ENCODE measurements at places on chromosomes 2 and 18. TPM values are rescaled to one million over a fixed set of nuclear protein-coding genes. Genes with fewer than 3 reads are reported as not detected.

DNA sequence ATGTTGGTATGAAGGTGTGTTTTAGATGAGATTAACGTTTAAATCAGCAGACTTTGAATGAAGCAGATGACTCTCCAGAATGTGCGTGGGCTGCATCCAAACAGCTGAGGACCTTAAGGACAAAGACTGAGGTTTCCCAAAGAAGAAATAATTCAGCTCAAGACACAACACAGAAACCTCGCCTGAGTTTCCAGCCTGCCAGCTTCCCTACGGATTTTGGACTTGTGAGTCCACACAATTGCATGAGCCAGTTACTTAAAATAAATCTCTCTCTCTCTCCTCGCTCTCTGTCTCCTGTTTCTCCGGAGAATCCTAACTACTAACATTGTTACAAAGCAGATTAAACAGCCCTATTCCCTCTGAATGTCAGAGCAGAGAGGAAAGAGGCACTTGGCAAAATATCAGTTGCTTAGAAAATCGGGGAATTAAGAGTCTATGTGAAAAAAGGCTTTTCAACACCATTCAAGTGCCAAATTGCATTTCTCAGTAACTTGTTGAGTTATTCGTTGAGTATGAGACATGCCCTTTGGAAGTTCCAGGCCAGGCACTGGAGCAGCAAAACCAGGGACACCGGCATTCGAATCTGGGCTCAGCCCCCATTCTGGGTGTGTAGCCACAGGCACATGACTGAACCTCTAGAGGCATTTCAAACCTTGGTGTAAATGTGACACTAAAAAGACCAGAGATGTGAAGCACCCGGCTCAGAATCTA is 174.6 kb upstream of the PID1 start:
- peak; percentile 48 for DNase-seq

DNA sequence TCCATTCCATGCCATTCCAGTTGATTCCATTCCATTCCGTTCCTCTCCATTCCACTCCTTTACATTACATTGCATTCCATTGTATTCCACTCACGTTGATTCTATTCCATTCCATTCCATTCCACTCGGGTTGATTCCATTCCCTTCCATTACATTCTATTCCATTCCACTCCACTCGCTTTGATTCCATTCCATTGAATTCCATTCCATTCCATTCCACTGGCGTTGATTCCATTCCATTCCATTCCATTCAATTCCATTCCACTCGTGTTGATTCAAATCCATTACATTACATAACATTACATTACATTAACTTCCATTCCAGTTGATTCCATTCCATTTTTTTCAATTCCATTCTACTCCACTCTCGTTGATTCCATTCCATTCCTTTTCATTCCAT is 1142.8 kb downstream of the RPIA start:
- DNase-seq: no peak

DNA sequence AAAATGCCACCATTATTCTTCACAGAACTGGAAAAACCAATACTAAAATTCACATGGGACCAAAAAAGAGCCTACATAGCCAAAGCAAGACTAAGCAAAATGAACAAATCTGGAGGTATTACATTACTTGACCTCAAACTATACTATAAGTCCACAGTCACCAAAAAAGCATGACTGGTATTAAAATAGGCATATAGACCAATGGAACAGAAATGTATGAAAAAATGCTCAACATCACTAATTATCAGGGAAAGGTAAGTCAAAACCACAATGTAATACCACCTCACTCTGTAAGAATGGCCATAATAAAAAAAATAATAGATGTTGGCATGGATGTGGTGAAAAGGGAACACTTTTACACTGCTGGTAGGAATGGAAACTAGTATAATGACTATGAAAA is 158.6 kb downstream of the CDH2 start:
- no peak for DNase-seq

DNA sequence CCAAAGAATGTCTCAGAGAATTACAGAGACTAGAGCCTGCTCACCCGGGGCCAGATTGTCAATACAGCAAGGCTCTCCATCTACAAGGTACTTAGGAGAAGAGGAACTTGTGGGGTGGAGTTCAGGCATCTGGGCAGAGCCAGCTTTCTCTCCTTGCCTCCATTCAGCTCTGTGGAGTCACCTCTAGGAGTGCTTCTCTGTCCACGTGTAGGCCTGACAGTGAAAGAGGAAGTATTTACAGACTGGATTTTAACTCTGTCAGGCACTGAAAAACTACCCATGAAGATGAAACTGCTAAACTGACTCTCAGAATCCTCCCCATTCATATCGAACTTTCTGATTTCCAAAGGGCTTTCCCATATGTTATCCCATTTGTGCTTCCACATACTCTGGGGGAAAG is 315.6 kb downstream of the SETBP1 start:
- DNase-seq: no peak

GRCh38 chr2:24881158-24881557 is 38.9 kb downstream of the ADCY3 start:
- DNase-seq: no peak

DNA sequence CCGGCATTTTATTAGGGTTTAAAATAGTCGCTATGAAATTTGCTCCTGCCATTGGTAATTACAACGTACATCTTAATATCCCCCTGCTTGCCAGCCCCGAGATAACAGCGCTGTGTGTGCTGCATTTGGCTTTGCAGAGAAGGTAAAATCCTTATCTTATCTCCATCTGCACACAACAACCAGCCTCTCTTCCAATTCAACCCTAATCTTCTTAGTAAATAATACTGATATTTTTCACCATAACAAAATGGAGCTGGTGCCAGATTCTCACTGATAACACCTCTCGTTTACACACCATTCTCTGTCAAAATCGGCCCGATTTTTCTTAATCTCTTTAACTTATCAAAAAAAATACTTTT is 61.4 kb upstream of the SIX3 start:
- DNase-seq: no peak

DNA sequence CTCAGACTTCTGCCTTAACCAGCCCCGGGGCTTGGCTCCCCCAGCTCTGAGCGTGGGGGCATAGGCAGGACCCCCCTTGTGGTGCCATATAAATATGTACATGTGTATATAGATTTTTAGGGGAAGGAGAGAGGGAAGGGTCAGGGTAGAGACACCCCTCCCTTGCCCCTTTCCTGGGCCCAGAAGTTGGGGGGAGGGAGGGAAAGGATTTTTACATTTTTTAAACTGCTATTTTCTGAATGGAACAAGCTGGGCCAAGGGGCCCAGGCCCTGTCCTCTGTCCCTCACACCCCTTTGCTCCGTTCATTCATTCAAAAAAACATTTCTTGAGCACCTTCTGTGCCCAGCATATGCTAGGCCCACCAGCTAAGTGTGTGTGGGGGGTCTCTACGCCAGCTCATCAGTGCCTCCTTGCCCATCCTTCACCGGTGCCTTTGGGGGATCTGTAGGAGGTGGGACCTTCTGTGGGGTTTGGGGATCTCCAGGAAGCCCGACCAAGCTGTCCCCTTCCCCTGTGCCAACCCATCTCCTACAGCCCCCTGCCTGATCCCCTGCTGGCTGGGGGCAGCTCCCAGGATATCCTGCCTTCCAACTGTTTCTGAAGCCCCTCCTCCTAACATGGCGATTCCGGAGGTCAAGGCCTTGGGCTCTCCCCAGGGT is 5.5 kb downstream of the CTDSP1 start:
- DNase-seq: no peak

GRCh38 chr18:44937960-44938719 is 257.5 kb downstream of the SETBP1 start:
- no peak for DNase-seq

SERPINB4 gene
- total RNA-seq: not detected

ACMSD gene
- total RNA-seq: not detected

PRLH gene
- total RNA-seq: not detected

C2orf76 gene
- total RNA-seq: 20.9 TPM

SLC35G4 gene
- total RNA-seq: not detected

ANO7 gene
- 1.1 TPM for total RNA-seq

CD207 gene
- total RNA-seq: 0.10 TPM
